ENCODE measurements at places on chromosomes 12 and 14. TPM values are rescaled to one million over a fixed set of nuclear protein-coding genes. Genes with fewer than 3 reads are reported as not detected.
A peak's percentile ranks its signal among the peaks of the same experiment; 100 is the strongest.

- no peak for DNase-seq
These were observed 31.2 kb downstream of the FBXO21 start for GRCh38 chr12:117158911-117159553.

GRCh38 chr12:99138393-99138792 is 493.3 kb downstream of the APAF1 start:
- DNase-seq, result no peak

DNA sequence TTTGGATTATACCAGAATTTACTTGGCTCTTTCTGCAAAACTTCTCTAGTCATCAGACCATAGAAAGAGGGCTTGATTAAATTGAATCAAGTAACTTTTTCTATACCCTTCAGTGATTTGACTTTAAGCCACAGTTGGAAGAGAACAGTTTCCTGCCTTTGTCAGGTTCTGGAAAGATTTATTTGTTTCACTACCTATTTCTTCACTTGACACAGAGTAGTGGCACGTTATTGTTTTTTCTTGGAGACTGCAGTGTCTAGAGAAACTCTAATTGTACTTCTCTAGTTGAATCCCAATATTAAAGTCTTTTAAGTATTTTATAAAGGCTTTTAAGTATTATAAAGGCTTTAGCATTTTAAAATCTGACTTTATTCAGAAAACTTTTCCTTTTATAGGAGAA is 138.1 kb downstream of the TMEM117 start:
- no peak for DNase-seq

DNA sequence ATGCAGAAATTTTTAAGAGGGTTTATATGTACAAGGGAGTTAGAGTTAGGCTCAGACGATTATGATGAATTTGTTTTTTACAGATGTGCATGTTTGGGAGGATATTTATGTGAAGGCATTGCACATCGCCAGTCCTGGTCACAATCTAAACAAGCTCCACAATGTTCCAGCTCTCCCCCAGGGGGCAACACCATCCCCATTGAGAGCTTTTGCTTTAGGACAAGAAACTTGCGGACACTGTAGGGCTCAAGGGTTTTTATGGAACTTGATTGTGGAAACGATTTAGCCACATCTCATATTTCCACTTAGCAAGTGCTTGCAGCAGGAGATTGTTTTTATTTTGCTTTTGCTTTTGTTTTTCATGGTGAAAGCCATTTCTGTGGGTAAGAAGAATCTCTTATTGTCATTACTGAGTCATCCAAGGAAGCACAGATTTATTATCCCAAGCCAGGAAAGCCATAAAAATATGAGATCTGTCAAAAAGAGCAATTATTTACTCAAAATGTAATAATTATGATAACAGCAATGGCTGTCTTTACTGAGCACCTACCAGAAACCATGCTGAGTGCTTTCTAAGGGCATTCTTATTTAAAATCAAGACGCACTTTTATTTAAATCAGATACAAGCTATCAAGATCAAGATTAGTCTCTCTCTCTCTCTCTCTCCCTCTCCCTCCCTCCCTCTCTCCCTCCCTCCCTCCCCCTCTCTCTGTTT is 276.7 kb upstream of the SRRM4 start:
- DNase-seq, result no peak

DNA sequence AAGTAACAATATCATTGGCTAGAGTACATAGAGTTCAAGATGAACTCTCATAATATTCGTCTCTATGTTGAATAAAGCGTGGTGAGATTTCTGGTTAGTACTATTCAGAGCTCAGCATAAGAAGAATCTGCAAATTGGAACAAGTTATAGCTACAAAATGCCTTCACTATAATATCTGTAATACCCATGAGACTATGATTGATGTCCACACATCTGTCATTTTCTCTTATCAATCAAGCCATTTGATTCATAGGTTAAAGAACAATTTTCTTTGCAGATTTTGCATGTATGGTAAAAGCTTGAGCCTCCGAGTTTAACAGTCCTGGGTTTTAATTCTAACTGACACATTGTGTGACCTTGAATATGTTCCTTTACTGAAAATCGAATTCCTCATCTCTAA is 1.4 kb downstream of the SOCS4 start:
- DNase-seq, result no peak

GRCh38 chr12:49161092-49161795 is 27.6 kb downstream of the TUBA1A start:
- DNase-seq, result no peak

DNA sequence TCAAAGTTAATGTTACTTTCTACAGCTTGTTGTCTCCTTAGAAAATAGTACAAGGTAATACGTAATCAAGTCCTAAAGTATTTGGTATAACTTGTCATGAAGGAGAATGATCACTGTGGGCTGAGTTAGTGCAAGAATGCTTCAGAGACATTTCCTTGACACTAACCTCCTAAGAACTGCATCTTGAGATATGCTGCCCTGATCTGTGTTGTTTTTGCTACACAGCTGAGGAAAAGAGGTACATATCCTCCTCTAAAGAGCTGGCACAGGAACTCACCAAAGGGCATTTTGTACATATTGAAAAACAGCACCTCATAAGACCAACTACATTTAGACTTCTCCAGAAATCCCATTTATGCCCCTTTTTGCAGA is 28.7 kb downstream of the RAP1B start:
- no peak for DNase-seq

- no peak for DNase-seq
These were observed 16.9 kb downstream of the FZD10 start for GRCh38 chr12:130179191-130179590.

DNA sequence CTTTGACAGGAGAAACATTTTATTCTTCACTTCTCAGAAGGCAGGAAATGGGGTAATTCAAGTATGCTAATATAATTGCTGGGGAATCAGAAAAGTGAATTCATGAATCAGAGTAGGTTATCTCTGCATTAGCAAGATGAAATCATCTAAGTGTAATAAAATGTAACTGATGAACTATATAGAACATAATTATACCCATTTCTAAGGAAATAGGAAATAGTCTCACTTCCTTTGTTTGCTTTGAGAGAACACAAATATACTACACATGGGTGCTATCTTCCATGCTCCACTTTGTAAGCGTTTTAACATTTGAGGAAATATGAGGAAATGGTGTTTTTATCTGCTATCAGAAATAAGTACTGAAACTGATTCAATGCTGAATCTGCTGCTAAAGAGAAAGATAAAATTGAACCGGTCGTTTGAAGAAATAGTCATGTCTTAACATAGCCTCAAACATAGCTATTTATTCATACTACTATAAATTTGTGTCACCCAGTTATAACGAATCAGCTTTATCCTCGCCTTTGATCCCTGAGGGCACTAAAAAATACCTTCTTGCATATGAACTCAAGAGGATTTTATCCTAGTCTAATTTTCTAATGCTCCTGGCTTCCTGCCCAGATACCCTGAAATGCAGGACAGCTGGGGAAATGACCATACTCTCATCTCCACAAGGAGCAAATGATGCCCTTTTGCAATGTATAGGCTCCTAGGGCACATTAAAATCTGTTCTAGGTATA is 696.0 kb downstream of the C12orf50 start:
- no peak for DNase-seq

DNA sequence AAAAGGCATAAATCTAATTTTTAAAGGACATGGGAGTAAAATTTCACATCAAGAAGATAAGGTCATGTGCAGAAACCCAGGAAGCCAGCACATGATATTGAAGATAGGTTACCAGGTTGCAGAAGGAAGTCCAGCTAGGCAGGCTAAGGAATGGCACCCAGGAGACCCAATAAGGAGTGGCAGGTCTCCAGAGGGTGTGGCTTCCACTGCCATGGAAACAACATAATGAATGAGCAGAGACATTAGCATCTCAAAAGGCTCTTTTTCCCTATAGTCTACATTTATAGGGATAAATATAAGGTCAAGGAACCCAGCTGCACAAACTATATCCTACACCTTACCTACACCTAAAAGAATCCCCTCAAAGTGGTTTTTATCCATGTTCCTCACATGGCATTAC is 275.9 kb downstream of the RPS29 start:
- no peak for DNase-seq

- DNase-seq, result no peak
These were observed 687.5 kb upstream of the FBXO33 start for GRCh38 chr14:40119765-40120164.

- DNase-seq, result no peak
These were observed 293.9 kb downstream of the RAD51B start for GRCh38 chr14:68113343-68113930.

GRCh38 chr14:28767030-28767852 is 654 bp downstream of the FOXG1 start:
- DNase-seq, result no peak

DNA sequence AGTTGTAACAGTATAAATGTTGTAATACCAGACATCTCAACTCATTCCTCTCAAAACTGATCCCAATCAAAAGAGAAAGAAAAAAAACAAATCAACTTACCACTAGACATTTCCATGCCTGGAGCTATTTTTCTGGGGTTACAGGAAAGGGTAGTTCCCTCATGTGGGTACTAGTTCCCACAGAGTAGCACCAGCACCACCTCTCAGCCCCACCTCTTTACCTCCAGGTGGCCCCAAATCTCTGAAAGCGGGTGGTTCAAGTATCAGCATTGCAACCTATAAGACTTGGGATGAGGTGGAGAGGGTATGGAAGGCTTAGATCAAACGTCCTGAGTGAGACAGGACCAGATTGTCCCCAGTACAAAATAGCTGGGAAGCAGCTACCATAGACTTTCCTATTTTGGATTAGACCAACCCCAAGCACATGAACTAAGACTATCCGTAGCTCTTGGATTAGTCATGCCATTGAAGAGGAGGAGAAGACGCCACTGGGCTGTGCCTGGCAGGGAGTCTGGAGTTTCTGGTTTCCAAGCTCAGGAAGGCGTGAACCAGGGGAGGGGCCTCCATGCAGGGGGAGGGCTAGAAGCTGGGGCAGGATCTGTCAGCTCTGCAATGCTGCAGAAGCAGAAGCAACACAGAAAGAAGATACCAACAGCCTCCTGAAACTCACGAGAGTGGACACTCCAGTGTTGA is at the start of gene SLC39A2:
TSS of gene SLC39A2 (plus strand) at position 620 of the 693 bp plus-strand sequence. CDS start 154 bp downstream, outside the sequence.
- no peak for DNase-seq

- no peak for DNase-seq
These were observed 9.7 kb downstream of the HVCN1 start for GRCh38 chr12:110679201-110679600.

DNA sequence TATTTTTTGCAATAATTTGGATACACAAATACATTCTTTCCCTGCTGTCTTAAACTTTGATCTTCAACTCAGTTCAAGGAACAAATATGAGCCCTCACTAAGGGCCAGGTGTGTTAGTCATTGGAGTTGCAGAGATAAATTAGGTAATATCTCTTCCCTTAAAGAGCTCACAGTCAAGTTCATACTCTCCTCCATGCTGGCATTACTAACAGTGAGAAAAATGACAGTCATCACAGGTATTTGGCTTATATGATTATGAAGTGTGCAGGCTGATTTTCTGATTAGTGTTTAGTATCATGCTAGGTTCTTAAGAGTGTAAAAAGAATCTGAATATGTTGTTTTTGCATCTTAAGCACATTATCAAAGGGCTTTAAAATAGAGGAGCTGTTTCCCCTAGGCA is 594.7 kb downstream of the CCER1 start:
- DNase-seq, result no peak

- peak; percentile 50 for DNase-seq
These were observed 906 bp downstream of the MARK3 start for GRCh38 chr14:103385929-103386712.

GRCh38 chr14:99316281-99317163 is 44.5 kb upstream of the BCL11B start:
- no peak for DNase-seq

DNA sequence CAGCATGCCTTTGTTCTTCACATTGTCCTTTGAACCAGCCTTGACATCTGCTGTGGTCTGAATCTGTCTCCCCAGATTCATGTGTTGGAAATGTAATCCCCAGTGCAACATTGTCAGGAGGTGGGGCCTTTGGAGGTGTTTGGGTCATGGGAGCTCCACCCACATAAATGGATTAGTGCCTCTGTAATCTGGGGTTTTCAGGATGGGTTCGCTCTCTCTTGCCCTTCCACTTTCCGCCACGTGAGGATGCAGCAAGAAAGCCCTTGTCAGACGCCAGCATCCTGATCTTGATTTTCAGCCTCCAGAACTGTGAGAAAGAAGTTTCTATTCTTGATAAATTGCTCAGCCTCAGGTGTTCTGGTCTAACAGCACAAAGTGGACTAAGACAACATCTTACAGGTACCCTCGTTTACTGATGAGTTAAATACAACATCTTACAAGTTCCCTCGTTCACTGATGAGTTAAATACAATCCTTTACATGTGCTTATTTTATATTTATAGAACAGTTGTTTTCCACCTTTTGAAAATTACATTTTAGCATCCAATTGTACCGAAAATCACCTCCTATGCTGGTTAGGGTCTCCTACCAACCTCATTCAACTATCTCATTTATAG is 54.4 kb upstream of the RIMBP2 start:
- no peak for DNase-seq

Gene SYCP3
- total RNA-seq, result 0.28 TPM

Gene RHOJ
- not detected for total RNA-seq

Gene KIF5A
- total RNA-seq, result 1.0 TPM

Gene NT5DC3
- 3.4 TPM for total RNA-seq

Gene CFAP54
- total RNA-seq, result 0.75 TPM

Gene WNT5B
- 1.7 TPM for total RNA-seq

Gene RNASE7
- total RNA-seq, result not detected

Gene PRIMA1
- not detected for total RNA-seq

Gene LTB4R2
- total RNA-seq, result 19.6 TPM

Gene HNRNPA1
- total RNA-seq, result 1,363 TPM

Gene RD3L
- total RNA-seq, result not detected

Gene PLA2G1B
- total RNA-seq, result not detected

Gene ARHGEF40
- total RNA-seq, result 0.18 TPM

Gene HAL
- 0.18 TPM for total RNA-seq

Measured in activated CD4-positive, alpha-beta memory T cell treated with anti-CD3 and anti-CD28 coated beads, Interleukin-2, amount 10 ng/mL, durations not matched to agents 7 days and 5 days (primary cell).